Umbilical cord (tissue), 2 donors: ENCODE measurements at places on chromosomes 1 and 21. TPM values are rescaled to one million over a fixed set of nuclear protein-coding genes. Genes with fewer than 3 reads are reported as not detected.

- peak; percentile 54 for DNase-seq
These were observed 750 bp downstream of the SYNJ1 start for GRCh38 chr21:32726839-32727686.

- peak; percentile 55 for DNase-seq
These were observed 727.6 kb upstream of the CHRM3 start for GRCh38 chr1:238658763-238659162.

Gene CLIC4
- 335 TPM for total RNA-seq

GRCh38 chr1:110136911-110137310, 13.4 kb upstream of the SLC6A17 start:
- no peak for DNase-seq

GRCh38 chr1:79364896-79365295, 358.4 kb upstream of the ADGRL4 start:
- DNase-seq = no peak

DNA sequence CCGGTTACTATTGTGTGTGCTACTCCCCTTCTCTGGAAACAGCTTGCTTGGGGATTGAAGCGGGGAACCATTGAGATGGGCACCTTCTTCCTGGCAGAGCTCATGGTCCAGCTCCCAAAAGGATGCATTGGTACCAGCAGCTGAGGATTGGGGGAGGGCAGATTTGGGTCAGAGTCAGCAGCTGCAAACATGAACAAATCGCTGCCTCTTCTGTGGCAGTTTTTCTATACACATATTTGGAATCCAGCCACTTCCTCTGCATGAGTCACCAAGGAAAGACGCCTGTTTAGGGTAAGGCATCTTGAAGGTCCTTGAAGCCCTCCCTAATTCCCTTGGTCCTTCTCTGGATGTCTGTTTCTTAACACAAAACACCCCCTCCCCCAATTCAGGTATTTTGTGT, 104.7 kb downstream of the DAB1 start:
- peak; percentile 87 for DNase-seq

DNA sequence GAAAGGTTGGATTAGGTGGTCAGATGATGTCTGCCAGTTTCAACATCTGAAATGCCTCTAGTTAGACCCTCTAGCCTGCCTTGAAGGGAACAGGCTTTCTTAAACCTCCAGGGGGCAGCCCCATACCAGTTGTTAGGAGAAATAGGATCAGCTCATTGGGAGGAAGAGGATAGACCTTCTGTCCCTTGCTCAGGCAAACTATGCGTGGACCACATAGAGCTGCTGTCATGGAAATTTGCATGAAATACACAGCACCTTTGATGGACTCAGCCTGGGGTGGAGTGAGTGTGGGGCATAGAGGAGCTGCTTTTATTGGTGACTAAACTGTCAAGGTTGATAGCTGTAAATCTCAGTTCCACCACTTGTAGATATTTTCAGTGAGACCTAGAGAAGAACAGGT, 38.4 kb upstream of the SPAG17 start:
- DNase-seq = peak; percentile 1

DNA sequence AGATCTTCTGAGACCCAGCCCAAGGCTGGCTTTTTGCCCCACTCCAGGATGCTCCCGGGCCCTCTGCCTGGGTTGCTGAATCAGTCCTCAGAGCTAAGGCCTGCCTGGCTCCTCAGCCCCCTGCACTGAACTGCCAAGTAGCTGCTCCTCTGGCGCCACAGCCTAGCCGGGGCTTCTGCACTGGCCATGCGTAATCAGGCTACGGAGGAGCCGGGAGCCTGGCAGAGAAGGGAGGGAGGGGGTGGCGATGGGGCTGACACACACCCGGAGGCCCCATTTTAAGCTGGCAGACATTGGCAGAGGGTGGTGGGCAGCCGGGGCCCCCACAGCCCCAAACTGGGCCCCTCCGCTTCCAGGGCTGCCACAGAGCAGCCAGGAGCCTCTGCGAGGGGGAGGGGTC, 38.7 kb downstream of the ALPL start:
- no peak for DNase-seq

- no peak for DNase-seq
These were observed 259.2 kb downstream of the NUF2 start for GRCh38 chr1:163580926-163581325.

DNA sequence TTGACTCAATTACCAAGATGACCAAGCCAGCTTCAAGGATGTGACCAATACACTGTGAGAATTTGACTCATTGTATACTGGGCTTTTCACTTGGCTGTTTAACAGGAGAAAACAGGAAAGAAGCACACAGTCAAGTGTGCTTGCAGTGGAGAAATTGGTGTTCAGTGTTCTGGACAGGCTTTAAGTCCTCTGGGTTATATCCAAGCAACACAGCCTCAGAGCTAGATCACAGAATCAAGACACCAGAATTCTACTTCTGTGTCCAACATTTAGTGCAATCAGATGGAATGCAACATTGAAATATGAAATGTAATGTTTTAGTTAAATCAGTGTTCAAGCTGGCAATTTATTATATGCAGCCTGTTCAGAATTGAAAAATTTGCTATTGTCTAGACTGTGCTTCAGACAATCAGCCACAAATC, 694.4 kb downstream of the LTN1 start:
- DNase-seq = peak; percentile 49

DNA sequence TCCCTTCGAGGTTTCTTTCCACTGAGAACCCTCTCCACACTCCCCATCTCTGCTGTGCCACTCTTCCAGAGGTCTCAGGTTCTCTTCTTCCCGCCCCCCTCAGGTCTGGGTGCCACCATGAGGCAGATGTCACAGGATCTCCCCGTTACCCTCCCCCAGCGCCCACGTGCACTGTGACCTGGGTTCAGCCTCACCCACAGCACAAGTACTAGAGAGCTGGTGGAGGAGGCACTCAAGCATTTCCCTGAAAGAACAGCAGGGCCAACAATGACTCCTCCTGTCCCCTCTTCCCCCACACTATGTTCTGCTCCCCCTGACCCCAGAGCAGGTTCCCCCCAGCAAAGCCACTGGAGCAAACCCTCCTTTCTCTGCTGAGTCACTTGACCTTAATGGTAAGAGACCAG, 14.3 kb downstream of the PLEKHA6 start:
- no peak for DNase-seq

DNA sequence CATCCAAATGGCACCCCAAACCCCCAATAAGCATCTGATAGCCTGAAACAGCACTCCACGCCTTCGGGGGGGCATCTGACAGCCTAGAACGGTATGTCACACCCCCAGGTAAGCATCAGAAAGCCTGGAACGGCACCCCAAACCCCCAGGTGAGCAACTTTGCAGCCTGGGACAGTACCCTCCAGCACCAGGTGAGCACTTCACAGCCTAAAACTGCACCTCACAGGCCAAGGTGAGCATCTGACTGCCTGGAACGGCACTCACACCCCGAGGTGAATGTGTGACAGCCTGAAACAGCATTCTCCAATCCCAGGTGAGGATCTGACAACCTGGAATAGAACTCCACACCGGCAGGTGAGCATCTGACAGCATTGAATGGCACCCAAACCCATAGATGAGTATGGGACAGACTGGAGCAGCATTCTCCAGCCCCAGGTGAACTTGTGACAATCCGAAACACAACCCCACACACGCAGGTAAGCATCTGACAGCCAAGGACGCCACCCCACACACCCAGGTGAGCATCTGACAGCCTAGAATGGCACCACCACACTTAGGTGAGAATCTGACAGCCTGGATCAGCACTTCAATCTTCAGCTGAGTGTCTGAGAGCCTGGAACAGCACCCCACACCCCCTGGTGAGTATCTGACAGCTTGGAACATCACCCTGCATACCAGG, 18.3 kb upstream of the MMEL1 start:
- no peak for DNase-seq

DNA sequence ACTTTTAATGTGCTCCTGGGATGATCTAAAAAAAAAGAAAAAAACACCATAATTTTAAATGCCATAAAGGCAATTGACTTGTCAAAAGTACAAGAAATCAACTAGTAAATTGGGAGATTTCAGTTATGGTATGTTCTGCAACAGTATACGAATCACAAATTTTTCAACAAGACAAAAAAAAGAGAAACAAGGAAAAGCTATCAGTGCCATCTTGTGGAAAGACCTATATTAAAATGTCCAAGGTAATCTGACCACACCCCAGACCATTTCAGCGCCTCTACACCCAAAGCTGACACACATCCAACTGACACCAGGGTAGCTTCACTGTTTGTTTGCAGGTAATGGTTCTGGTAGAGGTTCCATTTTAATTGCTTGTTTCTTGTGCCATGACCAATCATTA, 5.0 kb upstream of the DUSP23 start:
- no peak for DNase-seq

DNA sequence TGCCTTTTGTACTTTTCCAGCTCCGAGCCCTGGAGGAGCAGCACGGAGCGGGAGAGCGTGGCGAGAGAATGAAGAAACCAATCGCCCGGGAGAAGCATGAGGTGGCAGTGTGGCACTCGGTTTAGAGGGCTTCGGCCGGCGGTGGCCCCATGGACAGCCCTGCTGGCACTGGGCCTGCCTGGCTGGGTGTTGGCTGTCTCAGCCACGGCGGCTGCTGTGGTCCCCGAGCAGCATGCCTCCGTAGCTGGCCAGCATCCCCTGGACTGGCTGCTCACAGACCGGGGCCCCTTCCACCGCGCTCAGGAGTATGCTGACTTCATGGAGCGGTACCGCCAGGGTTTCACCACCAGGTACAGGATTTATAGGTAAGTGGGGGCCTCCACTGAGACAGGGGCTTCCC, 59.0 kb downstream of the BRINP2 start:
- no peak for DNase-seq

Gene ASCL5
- not detected for total RNA-seq

GRCh38 chr1:157085421-157085820, 14.2 kb downstream of the ETV3L start:
- no peak for DNase-seq

Gene C1orf141
- total RNA-seq = 2.6 TPM

Gene RNF186
- total RNA-seq = not detected

DNA sequence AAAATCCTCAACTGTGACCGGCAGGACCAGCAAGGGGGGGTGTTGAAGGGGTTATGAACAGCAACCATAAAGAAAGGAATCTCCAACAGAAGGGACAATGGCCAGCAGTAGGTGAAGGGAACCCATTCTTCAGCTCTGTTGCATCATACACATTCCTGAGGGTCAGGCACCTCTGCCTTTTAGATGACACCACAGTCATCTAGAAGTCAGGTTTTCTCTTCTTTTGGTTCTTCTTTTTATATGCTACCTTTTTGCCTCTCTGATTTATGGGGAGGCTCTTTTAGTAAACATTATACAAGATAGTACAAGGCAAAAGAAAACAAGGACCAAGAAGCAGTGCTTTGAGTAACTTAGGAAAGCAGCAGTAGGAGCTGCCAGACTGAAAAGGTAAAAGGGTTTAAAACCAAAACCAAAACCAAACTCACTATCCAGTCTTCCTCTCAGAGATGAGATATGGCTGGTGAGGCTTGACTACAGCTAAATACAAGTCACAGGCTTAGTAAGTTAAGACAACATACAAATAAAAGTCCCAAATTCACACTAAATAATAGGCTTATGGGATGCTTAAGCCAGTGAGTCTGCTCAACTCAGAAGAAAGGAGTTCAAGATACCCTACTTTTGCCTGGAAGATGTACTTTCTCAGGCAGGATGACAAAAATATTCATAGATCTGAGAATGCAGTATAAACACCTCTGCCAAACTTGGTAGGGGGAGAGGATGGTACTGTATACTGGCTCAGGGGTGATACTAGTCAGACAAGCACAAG, 4.1 kb downstream of the TEX38 start:
- no peak for DNase-seq

DNA sequence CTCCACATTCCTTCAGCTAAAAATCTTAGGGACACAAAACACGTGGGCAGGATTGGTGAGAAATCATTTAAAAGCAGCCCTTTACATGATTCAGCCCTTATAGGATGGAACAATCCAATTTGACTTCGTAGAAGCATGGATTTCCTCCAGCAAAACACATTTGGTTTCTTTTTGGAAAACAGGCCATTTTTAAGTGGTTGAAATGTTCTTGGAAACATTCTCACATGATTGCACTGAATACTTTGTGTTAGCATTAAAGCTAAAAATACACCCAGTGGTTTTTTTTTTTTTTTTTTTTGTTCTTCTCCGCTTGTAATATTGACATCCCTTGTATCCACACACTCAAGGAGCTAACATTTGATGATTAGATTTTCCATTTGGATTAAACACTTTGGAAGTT, 42.1 kb upstream of the ABCG1 start:
- peak; percentile 65 for DNase-seq

- peak; percentile 45 for DNase-seq
These were observed 1.5 kb downstream of the PGBD5 start for GRCh38 chr1:230424391-230425251.

DNA sequence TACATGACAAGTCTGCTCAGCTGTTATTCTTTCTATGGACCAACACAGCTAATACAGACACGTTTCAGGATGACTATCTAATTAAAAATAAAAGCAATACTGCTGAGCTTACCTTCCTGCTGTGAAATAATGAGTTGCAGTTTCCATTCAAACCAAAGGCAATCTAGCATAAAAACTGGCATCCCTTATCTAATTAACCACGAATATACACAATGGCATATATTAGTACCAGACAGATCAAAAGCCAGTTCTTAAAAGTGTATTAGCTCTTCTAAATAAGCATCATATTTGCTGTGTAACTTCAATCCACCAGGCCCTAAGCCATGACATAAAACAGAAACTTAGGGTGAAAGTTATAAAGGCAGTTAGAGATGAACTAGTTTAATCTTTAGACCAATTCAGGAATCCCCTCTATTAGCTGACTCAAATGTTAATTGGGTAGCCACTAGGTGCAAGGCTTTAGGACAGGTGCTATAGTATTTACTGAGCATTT, 20.6 kb downstream of the TESK2 start:
- DNase-seq = no peak

DNA sequence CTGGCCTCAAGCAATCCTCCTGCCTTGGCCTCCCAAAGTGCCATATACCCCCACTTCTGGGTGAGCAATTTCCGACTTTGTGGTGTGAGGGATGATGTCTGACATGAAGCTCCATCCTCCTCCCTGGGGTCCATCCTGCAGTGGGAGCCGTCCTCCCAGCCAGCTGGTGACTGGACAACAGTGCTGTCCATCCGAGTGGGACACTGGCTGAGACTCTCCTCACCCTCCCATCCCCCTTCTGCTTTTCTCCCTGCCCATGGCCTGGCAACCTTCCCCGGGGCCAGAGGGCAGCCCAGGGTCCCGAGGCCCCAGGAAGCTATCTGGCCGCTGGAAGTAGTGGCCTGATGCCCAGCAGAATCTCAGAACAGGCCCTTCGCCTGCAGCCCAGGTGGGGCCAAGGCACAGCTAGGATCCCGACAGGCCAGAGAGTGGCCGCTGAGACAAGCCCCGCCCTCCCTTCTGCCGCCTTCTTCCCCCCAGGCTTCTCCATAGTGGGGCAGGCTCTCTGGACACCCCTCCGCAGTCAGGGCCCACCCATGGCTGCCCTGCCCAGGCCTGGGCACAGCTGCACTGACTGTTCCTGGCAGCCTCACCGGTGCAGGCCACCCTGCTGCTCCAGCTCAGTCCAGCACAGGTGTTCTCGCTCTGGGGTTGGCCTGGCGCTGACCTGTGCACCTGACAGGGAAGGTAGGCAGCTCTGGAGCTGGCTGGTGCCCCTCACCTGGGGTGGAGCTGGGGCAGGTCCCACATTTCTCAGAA, 8.4 kb upstream of the FAAP20 start:
- DNase-seq = no peak

- peak; percentile 78 for DNase-seq
These were observed 116.8 kb downstream of the KCNJ6 start for GRCh38 chr21:37799211-37800056.
